ENCODE measurements at places on chromosomes 3 and 15. TPM values are rescaled to one million over a fixed set of nuclear protein-coding genes. Genes with fewer than 3 reads are reported as not detected.

- DNase-seq, result no peak
Measured at GRCh38 chr3:107958146-107958545, 132.7 kb downstream of the CD47 start.

- no peak for DNase-seq
Measured at GRCh38 chr3:195110647-195111318, 160.2 kb downstream of the XXYLT1 start.

DNA sequence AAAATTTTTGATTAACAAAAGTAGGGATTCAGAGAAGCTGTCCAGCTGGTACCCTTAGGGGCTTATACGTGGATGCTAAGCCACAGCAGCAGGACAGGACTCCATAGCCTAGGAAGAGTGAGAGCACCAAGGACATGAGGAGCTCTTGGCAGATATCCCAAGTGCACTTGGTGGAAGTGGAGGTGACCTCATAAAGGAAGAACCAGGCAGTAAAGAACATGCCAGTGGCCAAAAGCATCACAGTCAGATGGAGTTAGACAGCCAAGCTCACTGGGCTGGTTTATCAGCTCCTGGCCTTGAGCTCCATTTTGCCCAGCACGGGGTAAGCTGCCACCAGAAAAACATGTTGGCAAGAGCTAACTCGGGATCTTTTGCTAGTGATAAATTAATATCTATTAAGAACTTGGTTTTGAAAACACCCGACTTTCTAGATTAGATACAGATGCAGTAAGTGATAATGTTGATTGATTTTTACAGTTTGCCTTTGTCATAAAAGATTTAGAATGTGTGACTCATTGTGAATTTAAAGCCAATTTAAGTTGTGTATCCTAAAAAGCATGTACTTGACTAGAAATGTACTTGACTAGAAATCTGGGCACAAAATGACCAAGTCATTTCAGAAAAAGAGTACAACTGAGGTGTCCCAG, 108.0 kb downstream of the CMSS1 start:
- no peak for DNase-seq

The RAD54L2 gene
- total RNA-seq, result 27.4 TPM

- DNase-seq, result no peak
Measured at GRCh38 chr3:140724856-140725812, 47.3 kb downstream of the TRIM42 start.

The FRG2C gene
- total RNA-seq, result not detected

DNA sequence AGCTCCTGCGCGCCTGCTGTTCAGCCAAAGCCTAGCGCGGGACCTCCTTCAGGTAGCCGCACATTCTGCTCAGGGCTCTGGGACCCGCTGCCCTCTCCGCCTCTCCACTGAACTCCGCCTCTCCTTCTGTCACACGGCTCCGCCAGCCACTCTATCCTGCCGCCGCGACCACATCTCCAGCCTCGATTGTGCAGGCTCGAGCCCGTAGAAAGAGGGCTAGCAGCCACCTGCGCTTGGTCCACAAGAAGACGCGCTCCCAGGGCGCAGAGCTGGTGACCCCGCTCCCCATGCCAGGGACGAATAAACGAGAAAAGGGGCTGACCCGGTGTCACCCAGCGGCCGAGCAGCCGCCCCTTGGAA, 1.1 kb upstream of the VIPR1 start:
- no peak for DNase-seq

GRCh38 chr15:91302588-91303439, 202.8 kb downstream of the SV2B start:
- no peak for DNase-seq

DNA sequence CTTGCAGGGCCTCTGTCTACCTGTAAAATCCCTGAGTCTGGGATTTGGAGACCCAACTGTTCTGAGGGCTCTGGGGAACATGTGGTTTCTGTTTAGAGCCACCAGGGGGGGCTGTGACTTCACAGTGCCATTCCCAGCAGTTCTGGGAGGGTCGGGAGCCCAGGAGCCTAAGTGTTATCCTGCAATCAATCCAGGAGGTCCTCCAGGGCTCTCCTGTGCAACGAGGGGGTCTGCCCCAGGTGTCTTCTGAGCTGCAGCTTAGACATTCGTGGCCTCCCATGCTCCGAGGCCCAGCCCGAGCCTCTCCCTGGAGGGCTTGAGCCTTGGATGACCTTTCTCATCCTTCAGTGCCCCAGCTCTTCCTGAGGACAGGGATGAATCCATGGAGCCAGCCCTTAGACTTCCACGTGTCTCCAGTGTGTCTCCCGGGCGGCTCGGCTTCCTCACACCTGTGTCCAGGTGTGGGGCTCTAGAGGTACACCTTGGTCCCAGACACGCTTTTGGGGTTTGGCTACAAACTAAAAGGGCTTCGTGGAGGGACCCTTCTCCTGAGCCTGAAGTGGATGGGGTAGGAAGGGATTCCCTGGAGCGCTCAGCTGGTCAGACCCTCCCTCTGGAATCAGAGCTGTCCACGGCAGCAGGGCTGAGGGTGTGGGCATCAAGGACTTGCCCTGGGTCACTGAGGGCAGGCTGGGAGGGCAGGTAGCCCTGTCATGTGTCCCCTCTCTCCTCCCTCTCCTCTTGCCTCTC, 20.3 kb upstream of the ABTB1 start:
- peak; percentile 33 for DNase-seq

DNA sequence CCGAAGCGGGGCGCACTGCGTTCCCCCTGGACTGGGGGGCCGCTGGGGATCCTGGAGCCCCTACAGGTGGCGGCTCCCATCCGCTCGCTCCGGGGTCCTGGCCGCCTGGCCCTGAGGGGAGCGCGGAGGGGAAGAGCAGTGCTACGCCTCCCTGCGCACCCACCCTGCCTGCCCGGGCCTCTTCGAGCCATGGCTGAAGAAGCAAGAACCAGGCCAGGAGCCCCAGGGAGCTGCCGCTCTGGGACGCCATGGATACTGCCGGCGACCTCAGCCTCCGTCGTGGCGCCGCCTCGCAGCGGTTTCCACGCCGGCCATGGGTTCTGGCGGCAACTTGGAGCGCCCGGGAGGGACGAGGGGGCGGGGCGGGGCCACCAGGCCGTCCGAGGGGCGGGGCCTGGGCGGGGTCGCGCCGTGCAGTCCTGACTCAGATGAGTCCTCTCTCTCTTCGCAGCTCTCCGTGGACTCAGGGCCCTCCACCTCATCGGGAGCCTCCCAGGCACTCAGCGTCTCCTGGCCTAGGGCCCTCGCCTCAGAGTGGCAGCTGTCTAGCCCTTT, 50.9 kb downstream of the MYL3 start:
- peak; percentile 70 for DNase-seq

- DNase-seq, result no peak
Measured at GRCh38 chr3:117439812-117440211, 730.2 kb downstream of the TUSC7 start.

DNA sequence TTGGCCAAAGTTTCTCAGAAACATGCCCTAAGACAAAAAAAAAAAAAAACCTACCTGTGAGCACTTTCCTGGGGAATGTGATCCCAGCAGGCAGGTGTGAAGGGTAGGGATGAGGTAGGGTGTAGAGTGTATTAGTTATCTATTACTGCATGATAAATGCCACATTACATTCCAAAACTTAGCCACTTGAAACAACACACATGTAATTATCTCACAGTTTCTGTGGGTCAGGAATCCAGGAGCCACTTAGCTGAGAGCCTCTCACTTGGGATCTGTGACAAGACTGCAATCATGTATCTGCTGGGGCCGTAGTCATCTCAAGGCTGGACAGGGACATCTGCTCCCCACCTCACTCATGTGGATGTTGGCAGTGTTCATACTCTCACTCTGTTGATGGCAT, 18.9 kb upstream of the FBN1 start:
- no peak for DNase-seq

DNA sequence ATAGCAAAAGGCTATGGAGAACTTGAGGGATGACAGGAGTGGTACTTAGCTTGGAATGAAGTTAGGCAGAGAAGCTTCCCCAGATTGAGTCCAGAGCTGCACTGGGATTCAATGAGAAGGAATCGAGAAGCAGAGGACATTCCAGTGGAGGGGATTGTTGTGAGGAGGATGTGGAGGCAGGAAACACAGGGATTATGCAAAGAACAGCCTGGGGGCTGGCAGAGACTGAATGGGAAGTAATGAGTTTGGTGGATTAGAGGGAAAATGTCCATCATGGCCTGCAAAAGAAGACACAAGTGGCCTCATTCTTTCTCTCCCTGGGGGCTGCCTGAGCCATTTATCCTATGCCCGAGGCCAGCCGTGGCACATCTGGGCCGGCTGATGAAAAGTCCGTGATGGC, 20.5 kb upstream of the SCN10A start:
- no peak for DNase-seq

The HYPK gene
- 35.2 TPM for total RNA-seq

The CASR gene
- total RNA-seq, result not detected

The GOLGA8J gene
- 0.41 TPM for total RNA-seq

GRCh38 chr3:78830470-78830869, 937.3 kb downstream of the ROBO1 start:
- no peak for DNase-seq

GRCh38 chr3:14042680-14043079, 82.0 kb downstream of the CHCHD4 start:
- no peak for DNase-seq

DNA sequence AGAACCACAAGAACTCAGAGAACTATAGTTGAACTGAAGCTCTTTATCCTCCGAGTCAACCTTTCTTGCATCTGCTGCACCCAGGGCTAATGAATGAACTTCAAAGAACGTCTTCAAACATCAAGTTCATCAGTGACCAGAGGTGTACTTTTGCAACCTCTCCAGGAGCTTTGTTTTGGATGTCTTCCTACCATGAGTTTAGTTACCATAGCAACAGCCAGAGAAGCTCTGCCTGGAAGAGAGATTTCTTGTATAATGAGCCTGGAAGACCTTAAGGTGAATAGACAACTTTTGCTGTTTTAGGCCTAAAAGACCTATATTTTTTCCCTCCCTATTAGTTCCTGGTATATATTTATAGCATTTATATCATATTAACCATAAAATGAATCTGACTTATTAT, 9.1 kb downstream of the ACTC1 start:
- no peak for DNase-seq

DNA sequence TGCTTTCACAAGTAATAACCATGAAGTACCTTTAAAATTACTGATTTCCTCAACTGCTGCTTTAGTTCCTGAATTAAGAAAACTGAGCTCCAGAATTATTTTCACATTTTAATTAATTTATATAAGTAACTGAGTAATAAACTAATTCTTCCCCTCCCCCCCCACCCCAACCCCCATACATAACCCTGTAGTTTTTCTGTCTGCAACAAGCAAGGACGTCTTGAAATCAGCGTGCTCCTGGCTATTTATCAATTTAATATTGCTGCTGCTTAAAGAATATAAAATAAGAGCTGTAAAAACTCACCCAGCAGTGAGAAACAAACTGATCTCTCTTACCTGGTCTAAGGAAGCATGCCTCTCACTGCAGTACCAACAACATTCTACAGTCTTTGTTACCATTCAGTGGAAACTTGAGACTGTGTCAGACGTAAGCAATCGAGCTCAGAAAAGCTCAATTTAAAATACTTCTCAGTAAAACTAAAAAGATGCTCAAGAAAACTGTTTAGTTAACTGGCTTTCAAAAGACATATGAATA, 121.0 kb downstream of the TFDP2 start:
- DNase-seq, result no peak

- no peak for DNase-seq
Measured at GRCh38 chr15:92009162-92009561, 155.7 kb downstream of the SLCO3A1 start.

GRCh38 chr3:178436773-178437172, 99.5 kb upstream of the KCNMB2 start:
- no peak for DNase-seq

DNA sequence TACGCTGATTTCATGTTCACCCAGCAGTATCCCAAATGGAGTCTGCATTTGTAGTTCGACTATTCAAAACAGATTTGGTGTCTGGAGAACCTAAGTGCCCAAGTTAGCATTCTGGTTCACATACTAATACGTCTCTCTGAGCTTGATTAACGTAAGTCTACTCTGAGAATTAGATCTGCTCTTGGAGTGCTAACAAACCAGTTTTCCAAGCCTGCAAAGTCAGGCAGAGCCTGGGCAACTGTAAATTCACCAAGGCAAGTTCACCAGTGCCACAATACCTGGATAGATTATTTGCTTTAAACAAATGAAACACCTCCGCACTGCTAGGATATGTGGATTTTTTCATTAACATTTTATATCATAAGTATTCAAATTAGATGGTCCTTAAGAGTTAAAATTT, 912.6 kb downstream of the ROBO1 start:
- no peak for DNase-seq

The SCN5A gene
- 0.66 TPM for total RNA-seq

DNA sequence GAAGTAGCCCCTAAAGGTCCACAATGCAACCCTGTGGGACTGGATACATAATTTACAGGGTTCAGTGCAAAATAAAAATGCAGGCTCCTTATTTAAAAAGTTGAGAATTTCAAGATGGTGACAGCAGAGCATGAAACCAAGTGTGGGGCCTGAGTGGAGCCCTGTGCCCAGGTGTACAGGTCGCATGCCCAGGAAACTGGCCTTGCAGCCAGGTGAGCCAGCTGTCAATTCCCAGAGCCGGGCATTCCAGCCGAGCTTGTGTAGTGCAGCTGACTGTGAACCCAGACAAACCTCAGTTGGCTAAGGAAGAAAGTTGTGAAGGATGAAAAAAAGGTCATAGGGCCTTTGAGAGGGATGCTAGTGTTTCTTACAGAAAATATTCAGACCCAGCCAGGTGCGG, 27.6 kb downstream of the POPDC2 start:
- DNase-seq, result no peak

GRCh38 chr3:184952671-184953070, 140.7 kb downstream of the VPS8 start:
- no peak for DNase-seq

- peak; percentile 22 for DNase-seq
Measured at GRCh38 chr3:160754371-160754854, 1.6 kb upstream of the PPM1L start.

DNA sequence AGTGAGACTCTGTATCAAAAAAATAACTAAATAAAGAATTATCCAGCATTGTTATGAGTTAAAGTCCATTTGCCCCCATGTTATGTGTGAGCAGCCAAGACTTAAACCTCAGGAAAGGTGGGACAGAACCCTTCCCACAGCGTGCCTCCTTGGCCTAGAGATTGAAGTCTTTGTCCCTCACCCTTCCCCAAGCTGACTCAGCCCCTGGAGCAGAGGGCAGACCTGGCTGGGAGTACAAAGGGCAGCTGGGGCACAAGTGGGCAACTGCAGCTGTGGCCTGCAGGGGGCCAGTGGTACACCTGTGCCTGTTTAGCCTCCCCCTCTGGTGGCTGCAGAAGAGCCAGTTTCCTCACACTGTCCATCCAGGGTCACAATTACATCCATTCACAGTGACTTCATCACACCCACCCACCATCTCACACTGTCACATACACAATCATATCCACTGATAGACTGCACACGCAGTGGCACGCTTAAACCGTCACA, 940 bp upstream of the ACY1 start:
- DNase-seq, result peak; percentile 45

DNA sequence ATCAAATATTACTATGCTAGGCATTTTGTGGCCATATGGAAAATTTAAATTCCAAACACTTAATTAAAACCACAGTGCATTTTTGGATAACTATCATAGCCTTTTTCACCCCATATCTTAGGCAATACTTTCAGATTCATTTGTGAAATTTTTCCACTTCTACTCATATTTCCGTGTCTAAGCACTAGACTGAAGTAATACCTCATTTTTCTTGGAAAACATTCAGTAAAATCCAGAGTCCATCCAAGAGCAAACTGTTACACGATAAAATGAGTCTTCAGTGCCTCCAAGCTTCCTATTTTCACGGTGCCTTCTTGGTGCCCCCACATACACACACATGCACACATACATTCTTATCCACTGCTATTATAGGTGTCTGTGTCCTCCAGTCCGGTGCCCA, 845.9 kb downstream of the TBL1XR1 start:
- no peak for DNase-seq

The RASGRF1 gene
- total RNA-seq, result not detected
